ENCODE measurements at places on chromosomes 7 and 10.

DNA sequence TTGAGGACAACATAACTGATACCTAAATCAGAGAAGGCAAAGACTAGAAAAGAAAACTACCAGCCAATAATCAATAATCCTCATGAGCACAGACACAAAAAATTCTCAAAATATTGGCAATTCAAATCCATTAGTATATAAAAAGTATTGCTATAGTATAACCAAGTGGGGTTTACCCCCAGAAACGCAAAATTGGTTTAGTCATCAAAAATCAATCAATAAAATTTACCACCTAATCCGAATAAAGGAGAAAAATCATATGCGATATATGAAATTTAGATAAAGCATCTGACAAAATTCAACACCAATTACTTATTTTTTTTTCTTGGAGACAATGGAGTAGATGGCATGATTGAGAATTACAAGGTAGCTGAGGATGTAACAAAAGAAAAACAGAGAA is 11.2 kb upstream of the ING3 start:
- DNase-seq, result no peak

DNA sequence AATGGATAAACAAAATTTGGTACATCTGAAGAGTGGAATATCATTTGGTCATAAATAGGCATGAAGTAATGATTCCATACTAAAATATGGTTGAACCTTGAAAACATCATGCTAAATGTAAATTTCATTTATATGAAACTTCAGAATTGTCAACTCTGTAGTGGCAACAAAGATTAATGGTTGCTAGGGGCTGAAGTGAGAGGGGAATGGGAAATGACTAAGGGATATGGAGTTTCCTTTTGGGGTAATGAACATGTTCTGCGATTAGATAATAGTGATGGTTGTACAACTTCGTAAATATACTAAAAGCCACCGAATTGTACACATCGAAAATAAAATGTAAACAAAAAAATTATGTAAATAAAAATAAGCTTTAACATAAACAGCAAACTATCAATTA is 384.1 kb upstream of the STEAP1 start:
- no peak for DNase-seq

DNA sequence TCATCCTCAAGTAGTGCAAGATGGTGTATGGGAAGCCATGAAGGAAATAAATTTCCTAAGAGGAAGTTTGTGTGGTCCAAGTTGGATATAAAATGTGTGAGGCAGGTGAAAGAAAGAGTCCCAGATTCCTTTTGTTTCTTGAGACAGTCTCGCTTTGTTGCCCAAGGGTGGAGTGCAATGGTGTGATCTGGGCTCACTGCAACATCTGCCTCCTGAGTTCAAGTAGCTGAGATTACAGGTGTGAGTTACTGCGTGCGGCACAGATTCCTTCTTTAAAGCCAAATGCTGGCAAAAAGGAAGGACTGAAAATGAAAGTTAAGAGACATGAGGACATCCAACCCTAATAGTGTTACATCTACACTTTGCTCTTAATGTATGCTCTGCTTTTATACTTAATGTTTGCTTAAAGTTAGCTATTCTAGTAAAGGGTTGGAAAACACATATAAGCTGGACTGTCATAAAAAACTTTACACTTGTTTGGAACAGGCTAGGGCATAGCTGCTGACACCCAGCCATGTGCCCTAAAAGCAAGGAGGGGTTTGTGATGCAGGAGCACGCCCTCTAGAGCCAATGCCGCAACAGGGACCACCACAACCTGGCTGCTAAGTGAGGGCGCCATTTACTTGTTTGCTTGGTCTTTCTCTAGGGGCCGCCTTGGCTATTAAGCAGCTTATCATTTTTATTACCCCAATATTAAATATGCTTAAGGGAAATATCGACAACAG is 34.5 kb downstream of the CLEC2L start:
- DNase-seq, result no peak

DNA sequence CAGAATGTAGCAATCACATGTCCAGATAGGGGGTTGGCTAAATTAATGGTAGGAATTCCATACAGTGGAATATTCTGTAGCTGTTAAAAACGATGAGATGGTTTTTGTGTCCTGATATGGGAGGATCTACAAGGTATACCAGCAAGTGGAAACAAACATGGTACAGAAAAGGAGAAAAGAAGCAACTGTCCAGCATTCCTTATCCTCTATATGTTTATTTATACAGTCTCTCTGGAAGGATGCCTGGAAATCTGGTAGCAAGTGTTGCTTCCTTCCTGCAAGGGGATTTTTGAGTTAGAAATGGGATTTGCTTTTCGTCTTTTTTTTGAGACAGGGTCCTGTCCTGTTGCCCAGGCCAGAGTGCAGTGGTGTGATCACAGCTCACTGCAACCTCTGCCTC is 19.3 kb downstream of the IL15RA start:
- no peak for DNase-seq

- no peak for DNase-seq
These were observed 59.6 kb upstream of the CDK13 start for GRCh38 chr7:39890411-39890810.

DNA sequence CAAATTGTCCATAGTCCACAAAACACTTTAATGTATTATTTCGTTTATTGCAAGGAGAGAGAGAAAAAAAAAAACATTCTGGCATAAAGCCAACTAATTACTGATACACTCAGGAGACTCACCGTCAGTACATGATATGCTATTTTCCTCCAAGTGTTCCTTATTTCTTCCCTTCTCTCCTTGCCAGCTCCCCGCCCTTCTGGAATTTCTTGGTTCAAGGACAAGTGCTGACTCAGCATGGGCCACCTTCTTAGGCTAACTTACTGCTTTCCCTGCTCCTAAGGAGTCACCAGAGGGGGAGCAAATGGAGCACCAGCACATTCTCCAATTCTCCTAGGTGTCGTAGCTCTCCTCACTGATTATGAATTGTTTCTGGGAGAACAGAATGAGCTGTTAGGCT is 133.8 kb upstream of the HDAC9 start:
- DNase-seq, result no peak

DNA sequence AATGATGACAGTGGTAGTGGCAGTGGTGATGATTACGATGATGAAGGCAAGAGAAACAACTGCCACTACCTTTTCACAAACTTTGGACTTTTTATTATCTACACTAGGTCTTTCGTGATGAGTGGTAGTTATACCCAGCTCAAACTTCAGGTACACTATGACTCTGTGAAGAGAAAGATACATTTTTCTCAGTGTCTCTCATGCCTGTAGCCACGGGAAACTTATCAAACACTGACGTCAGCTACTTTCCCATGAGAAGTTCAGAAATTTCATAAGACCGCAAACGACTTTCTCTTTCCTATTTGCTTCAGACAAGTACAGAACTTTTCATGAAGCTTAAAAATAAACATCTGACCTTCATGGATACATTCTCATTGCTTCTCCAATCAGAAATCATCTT is 57.0 kb downstream of the CALD1 start:
- DNase-seq, result no peak

GRCh38 chr7:139647814-139648390 is 124.4 kb downstream of the CLEC2L start:
- DNase-seq, result no peak

GRCh38 chr7:155998766-155999630 is 186.7 kb upstream of the SHH start:
- DNase-seq, result no peak

DNA sequence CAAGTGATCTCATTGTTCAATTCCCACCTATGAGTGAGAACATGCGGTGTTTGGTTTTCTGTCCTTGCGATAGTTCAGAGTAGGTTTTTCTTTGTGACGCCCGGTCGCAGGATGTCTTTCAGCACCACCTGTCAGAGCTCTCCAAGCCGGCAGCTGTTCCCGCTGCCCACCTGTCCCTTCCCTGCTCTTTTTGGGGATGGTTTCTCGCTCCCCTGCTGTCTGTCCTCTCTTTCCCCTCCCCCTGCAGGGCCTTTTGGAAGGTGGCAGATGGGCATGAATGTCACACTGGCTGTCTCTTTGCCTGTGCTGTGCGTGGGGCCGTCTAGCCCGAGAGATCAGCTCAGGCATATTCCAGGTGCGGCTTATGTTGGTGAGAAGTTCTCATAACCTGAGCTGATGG is 137.0 kb downstream of the GRK5 start:
- DNase-seq, result no peak

GRCh38 chr10:70803775-70804420 is 11.8 kb upstream of the SGPL1 start:
- DNase-seq, result no peak
